Stimulated activated CD8-positive, alpha-beta memory T cell treated with anti-CD3 and anti-CD28 coated beads, Interleukin-4, amount 100 ng/mL, for 48 hours (primary cell): ENCODE measurements at places on chromosomes 2 and 18.

GRCh38 chr2:181904022-181904632, 12.6 kb downstream of the ITPRID2 start:
- no peak for DNase-seq

- no peak for DNase-seq
Observed at GRCh38 chr2:149415086-149415485, 84.7 kb downstream of the LYPD6 start.

DNA sequence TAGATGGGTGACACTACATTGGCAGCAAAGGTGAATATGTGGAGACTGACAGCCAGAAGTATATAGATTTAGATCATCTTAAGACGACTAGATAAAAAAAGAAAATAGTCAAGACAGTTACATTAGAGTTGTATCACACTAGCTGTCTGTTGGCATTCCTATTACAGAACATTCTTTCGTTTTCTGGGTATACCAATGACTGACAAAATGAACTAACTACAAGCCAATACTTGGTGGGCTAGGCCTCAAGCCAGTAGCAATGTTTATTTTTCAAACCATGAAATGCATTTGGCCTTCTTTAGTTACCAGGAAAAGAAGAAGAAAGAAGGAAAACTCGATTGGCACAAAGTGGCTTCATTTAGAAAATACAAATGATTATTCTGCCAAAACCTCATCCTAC, 944.9 kb upstream of the ZEB2 start:
- no peak for DNase-seq

DNA sequence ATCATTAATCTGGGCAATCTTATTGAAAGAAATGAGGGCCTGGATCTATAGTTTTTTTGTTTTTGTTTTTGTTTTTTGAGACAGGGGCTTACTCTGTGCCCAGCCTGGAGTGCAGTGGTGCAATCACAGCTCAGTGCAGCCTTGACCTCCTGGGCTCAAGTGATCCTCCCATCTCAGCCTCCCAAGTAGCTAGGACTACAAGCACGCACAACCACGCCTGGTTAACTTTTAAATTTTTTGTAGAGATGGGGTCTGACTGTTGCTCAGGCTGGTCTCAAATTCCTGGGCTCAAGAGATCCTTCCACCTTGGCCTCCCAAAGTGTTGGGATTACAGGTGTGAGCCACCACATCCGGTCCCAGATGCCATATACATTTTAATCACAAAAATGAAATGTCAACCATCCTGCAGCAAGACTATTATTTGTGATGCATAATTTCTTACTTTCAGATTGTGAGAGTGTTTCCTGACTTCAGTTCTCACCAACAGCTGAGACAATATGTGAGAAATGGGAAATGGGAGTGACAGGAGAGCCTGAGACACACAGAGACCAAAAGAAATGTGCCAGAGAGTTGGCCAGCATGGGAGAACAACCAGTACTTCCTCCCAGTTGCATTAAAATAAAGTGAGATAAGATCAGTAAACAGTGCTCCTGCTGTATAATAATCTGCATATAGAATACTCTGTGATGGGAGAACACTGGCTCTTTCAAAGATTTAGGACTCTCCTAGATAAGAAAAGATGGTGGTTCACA, 87.6 kb downstream of the METTL8 start:
- no peak for DNase-seq

GRCh38 chr2:61229936-61230335, 67.9 kb downstream of the C2orf74 start:
- no peak for DNase-seq

- DNase-seq: no peak
Observed at GRCh38 chr2:156319811-156320485, 12.6 kb downstream of the NR4A2 start.

- no peak for DNase-seq
Observed at GRCh38 chr2:210157526-210157925, 13.7 kb downstream of the KANSL1L start.

DNA sequence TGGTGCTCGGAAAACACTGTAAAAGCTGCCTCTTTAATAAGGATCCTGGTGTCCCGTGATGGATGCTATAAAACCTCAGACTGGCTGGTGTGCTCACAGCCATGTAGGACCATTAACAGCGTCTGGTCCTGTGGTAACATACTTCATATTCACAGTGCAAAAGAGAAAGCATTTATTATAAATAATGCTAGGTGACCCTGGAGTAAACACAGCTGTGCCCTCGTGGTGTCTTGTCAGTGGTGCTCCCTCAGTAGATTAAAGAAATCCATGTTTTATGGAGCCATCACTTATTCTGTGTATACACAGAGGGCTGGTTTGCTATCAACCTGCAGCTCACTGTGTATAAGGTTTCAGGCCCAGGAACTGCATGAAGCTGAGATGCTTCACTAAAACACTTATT, 106.9 kb downstream of the CDK15 start:
- no peak for DNase-seq

DNA sequence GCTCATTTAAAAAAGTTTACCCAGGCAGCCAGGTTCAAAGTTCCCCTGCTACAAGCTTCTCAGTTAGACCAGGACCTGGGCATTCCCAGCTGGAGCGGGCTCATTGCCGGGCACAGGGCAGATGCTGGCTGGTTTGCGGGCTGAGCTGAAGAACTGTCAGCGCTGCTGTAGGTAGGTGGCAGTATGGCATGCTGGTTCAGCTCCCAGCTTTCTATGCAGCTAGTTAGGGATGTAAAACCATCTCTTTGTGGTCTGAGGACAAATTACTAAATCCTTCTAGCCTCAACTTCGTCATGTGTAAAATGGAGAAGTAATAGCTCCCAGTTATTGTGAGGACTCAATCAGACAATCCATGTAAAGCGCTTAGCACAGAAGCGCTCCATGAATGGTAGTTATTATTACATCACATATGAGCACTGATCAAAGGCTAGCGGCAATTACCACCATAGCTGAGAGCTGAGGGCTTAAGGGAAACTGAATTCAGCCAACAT, 2.4 kb upstream of the LDLRAD4 start:
- peak; percentile 62 for DNase-seq

DNA sequence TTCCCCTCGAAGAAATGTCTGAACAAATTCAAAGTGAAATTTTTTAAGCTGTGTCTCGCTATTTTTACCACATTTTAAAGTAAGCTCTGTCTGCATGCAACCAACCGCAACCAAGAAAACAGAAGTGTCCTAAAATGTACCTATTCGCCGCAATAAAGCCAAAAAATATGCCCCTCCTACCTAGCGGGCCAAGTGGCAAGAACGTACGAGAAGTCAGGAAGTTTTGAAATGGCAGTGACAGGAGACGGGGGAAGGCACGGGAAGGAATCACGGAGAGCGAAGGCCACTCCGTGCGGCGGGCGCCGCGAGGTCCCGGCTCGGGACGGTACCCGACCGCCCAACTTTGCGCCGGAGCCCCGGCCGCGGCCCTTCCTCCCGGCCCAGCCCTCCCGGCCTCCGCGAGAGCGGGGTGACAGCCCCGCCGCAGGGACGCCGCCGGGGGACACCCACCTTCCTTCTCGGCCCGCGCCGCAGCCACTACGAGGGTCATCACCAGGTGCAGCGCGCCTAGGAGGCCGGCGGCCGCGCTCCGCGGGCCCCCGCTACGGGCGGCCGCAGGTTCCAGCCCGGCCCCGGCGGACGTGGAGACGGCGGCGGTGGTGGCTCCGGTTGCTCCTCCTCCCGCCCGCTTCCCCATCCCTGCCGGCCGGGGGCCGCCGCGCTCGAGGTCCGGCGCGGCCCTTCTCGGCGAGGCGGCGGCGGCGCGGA, 568 bp downstream of the TMEM131 start:
- peak; percentile 66 for DNase-seq
